ENCODE measurements at places on chromosomes 7 and 10.

DNA sequence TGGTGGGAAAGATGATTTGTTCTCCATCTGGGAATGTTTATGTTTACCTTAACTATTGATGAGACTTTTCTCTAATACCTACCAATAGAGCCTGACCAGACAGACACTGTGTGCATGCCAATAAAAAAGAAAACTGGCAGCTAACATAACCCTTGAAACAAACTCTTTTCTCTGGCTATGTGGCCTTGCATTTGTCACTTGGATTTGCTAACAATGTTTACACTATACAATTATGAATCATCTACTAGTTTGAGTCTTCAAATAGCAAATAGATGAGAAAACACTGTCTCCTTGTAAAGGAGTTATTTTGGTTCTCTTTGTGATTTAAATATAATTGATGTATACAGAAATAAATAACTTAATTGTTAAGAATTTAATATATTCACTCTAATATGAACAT lies 273.1 kb downstream of the SEMA3D start:
- DNase-seq: no peak

DNA sequence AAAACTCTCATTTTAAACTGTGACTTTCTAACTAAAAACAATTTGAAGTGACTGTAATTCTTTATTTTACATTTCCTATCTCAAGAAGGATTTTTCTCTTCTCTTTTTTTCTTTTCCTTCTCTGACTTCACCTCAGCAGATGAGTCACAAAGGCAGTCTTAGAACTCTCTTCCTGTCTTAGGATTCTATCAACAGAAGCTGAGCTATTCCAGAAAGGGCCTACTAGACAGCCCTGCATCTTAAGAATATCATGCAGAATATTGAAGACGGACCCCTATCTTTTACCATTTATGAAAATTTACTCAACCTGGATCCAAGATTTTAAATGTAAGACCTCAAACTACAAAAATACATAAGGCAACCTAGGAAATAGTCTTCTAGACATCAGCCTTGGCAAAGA lies 365.7 kb upstream of the SEMA3C start:
- no peak for DNase-seq

- DNase-seq: no peak
These were observed 422.9 kb upstream of the MKI67 start for GRCh38 chr10:128549101-128549608.

DNA sequence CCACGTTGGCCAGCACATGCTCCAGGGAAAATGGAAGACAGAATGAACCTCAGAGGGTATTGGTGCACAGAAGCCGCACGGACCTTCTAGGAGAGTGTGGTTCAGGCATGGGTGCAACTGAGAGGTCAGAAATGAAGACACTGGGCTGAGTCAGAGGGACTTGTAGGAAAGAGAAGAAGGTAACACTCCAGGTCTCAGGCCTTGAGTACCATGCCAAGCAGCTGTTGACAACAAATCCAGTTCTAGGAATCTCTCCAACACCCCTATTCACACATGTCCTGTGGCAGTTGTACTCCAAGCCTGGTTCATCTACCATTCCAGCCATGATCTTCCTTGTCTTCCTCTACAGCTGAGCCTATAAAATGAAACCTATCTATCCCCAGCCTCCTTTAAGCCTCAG lies 251.6 kb downstream of the USP6NL start:
- no peak for DNase-seq

DNA sequence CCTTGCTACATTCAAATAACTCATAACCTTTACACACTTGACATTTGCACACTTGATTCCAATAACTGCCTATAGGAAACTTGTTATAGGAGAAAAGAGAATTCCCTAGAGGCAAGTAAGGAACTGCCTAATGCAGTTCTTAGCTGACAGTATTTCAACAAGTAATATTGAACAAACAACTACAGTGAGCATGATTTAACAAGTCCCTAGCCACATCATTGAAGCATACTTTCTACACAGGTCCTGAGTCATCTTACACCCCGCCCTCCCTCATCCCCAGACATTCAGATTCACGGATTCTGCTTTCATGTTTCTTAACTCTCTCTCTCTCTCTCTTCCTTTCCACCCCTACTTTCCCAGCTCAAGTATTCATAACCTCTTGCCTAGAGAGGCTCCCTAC lies 153.5 kb downstream of the LSM5 start:
- no peak for DNase-seq

GRCh38 chr7:22783421-22783820 lies 39.2 kb downstream of the TOMM7 start:
- DNase-seq: no peak

DNA sequence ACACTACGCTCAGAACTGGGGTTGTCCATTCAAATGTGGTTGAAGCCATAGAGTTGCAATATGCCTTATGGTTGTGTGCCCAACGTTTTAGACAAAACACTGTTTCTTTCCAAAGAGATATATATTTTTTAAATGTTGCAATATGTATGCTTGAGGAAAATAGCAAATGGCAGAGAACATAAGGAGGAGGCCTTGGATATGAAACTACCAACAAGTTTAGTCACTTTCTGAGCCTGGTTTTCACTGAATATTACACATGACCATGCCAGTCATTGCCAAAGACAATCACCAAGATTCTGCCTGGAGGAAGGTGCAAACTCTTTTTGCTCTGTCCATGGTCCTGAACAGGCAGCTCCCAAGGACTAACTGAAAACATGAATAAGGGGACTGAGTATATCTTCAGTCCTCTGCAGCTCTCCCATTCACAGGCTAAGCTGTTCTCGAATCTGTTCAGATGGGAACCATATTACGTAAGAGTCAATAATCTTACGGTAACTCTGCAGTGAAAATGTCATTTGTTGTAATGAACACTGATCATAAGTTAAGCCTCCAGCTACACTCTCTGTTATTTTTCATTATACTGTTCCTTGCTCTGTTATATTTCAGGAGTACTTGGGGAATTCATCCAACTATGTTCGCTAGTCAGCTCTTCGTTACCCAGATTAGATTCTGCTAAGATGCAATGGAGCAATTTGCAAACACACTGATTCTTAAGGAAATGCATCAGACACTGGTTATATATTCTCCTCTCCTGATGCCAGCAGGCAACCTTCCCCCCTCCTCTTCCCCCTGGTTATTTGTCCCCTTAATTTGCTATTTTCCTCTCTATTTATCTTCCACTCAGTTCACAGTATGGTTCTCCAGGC lies 90.7 kb upstream of the C1QL3 start:
- DNase-seq: no peak

All from NCI-H187 treated with DMSO at 0.1 percent for 48 hours (cell line).